Activated effector memory CD4-positive, alpha-beta T cell treated with Interleukin-2 at 50 U/mL for 16 hours (primary cell): ENCODE measurements at places on chromosomes 5 and 9.

DNA sequence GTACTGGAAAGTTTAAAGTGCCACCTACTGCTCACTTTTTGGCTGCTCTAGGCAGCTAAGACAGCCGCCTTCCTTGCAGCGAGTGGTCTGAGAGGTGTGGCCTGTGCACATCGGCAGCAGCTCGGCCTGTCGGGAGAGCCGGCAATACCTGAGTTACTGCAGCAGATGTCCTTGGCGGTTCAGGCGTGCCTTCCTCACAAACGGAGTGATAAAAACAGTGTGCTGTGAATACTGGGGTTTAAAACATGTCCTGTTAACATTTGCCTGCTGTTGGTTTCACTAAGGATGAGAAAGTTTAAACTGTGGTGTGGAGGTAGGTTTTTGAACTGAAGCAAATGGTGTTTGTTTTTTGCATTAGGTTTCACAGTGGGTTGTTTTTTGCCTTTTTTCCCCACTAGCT lies 12.9 kb downstream of the TRAF2 start:
- no peak for DNase-seq

GRCh38 chr5:14410068-14410393 lies 171.6 kb upstream of the OTULINL start:
- no peak for DNase-seq

GRCh38 chr9:125477089-125477544 lies 215.5 kb downstream of the GAPVD1 start:
- DNase-seq, result no peak

GRCh38 chr9:84949258-84949657 lies 279.7 kb downstream of the NTRK2 start:
- DNase-seq, result no peak

- DNase-seq, result no peak
Observed at GRCh38 chr5:97478483-97478882, 295.4 kb upstream of the RIOK2 start.

GRCh38 chr9:35258660-35259474 lies 97.1 kb downstream of the UNC13B start:
- DNase-seq, result peak; percentile 12

- no peak for DNase-seq
Observed at GRCh38 chr9:121434969-121435368, 64.7 kb downstream of the GGTA1 start.

DNA sequence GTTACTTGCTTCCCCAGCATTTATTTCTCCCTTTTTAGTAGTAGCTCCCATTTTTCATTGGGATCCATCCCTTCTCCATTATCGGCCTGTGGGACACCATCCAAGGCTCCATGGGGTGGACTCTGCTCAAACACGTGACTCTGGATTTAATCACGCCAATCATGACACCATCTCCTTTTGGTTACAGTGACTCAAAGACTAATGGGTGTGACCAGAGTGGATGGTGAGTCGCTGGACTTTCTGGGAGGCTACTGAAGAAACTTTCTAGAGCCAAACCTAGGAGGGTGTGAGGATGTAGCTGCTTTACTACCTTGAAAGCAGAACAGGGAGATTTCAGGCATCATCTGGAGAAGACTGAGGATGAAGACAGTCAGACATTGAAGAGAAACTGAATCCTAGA lies 93.1 kb downstream of the PJA2 start:
- DNase-seq, result no peak

GRCh38 chr5:68630354-68630753 lies 414.8 kb downstream of the PIK3R1 start:
- DNase-seq, result no peak

DNA sequence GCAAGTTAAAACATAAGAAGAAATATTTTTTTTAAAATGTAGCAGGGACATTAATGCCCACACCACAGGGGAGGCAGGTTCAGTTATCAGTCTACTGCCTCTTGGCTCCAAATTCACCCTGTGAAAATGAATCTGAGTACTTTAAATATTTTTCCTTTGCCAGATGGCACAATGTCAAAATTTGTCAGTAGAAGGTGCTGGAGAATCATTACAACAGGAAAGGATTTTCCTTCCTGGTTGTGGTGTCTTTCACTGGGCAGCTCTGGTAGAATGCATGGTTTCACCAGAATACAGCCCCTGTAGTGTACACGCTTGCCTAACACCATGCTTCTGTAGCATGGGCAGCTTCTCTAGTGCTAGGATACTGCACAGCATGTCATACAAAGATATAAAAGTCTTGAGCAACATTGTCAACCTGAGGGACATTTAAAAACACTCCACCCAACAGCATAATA lies 9.7 kb upstream of the SREK1 start:
- no peak for DNase-seq

- DNase-seq, result no peak
Observed at GRCh38 chr5:135244620-135245021, 154.4 kb downstream of the MACROH2A1 start.

- no peak for DNase-seq
Observed at GRCh38 chr9:84024041-84024575, 43.5 kb downstream of the RMI1 start.

- DNase-seq, result no peak
Observed at GRCh38 chr5:145340099-145340498, 495.0 kb downstream of the PRELID2 start.

- no peak for DNase-seq
Observed at GRCh38 chr5:168176251-168176650, 115.2 kb upstream of the WWC1 start.

DNA sequence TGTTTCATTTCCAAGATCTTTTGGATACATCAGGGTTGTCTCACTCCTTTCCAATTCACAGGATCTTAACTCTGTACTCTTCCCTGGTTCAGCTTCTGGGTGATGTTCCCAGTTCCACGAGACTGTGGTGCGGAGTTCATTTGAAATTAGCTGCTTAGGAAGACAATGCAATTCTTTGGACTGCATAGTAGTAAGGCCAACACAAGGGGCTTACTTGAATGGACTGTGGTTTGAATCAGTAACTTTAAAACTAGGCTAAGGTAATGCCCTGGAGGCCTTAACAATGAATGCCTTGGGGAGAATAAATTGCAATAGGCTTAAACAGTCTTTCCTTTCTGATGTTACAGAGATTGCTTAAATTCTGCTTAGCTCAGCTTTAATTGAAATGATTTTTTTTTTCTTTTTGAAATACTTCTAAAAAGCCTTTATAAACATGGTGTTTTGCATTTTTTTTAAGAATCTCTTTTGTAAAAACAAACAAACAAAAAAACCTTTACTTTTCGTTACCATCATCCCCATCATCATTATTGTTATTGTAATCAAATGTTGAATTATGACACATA lies 133.8 kb upstream of the MEF2C start:
- DNase-seq, result no peak

DNA sequence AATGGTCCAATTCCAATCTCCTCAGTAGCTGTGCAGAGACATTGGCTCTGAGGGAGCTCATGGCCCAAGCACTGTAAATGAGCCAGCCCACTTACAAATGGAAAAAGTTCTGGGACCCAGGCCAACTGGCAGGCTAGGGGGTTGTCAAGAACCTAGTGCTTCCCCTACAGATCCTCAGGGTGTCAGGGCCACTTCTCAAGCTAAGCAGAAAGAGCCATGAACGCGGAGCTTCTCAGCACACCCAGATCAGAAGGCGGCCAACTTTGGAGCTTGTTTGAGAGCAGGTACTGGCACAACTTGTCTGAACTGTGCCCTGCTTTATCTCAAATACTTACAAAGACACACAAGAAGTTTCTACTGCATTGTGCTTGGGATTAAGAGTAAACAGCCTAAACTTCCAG lies 17.5 kb downstream of the TLE1 start:
- no peak for DNase-seq

DNA sequence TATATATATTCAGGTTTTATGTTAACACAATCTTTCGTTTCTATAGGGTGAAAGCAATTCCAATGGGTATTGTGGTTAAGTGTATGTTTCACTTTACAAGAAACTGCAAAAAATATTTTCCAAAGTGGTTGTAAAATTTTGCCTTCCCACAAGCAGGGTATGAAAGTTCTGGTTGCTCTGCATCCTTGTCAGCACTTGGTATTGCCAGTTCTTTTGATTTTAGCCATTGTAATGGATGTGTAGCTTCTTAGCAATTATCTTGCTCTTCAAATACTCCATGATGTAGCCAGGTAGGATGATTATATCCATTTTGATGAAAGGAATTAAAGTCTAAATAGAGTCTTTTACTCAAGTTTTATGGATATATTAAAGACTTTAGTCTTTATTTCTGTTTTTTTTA lies 9.1 kb upstream of the ADAM19 start:
- no peak for DNase-seq

DNA sequence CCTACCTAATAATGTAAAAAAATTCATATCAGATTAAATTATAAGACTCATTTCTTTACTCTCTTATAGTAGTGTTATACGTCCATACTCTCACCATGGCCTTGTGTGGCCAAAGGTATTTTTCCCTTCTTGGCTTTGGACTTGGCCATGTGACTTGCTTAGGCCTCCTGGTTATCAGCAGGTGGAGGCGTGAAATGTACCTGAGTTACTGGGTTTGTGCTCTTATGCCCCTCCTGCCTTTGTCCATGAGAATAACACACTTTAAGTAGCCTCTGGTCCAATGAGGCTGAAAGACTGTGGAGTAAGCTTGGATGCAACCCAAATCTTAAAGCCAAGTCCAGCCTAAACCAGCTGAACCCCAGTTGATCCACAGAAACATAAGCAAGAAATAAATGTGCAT lies 68.7 kb downstream of the RETREG1 start:
- no peak for DNase-seq

- no peak for DNase-seq
Observed at GRCh38 chr9:89484475-89485404, 13.2 kb downstream of the SEMA4D start.

DNA sequence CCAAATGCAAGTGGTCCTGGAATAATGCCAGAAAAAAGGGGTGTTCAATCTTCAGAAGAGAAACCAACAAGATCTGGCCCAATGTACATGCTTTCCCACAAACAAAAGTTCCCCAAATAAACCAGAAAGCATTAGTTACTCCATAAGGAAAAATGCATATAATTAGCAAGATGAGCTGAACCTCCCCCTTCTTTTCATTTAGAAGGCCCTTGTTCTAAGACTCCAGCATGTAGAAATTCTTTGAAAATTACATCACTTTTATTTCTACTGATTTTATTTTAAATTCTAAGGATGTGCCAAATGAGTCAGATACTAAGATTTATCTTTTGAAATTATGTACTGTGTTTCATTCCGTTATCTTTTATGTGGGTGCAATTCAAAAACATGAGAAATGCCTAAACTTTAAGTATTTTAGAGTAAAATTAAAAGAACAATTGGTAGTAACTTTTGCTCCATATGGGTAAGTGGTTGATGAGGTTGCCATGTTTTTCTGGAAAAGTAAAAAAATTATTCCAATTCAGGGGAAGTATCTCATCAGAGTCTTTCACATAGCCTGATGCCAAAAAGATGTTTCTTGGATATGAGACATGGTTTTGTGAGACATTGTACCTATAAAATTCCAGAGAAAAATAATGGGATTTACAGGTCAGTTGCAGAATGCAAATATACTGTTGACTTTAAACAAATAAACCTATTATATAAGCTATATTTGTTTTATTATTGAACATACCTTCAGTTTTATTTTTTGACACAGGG lies 106.5 kb upstream of the CCDC112 start:
- no peak for DNase-seq

- no peak for DNase-seq
Observed at GRCh38 chr9:105093685-105094084, 150.8 kb upstream of the SLC44A1 start.

DNA sequence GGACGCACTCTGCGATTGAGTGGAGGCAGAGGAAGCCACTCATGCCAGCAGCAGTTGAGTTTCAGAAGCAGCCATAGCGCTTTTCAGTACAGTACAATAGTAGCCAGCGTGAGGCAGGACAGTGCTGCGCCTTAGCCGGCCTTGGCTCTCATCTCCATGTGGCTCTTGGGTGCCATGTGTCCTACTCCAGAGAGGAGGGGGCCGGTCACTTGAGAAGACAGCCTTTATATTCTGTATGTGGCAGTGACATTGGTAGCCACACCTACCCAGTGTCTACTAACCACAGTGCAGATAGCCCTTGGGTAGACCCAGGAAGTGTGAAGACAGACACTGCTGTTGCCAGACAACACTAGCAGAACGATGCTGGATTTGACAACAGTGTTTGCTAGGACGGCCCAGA lies 42.3 kb downstream of the FAM78A start:
- no peak for DNase-seq

GRCh38 chr9:129806061-129806460 lies 3.1 kb downstream of the TOR1B start:
- no peak for DNase-seq

- no peak for DNase-seq
Observed at GRCh38 chr5:150413176-150413901, 629 bp upstream of the CD74 start.

- no peak for DNase-seq
Observed at GRCh38 chr5:86143837-86144236, 473.9 kb upstream of the COX7C start.

DNA sequence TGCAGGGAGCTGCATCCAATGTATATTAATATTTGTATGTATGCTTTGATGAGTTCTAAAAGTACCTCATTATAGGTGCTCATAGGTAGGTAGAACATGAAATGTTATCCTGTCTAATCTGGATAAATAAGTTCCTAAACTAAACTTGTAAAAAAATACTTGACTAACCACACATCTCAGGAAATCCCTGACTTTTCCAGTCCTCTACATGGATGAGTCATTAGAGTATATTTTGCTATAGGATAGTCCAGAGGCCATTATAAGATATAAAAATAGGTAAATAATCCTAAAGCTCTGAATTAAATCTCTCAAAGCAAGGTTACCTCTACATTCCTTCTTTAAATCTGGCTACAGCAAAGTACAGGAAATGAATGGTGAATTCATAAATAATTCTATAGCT lies 404.3 kb downstream of the RAB3C start:
- DNase-seq, result no peak

GRCh38 chr5:172504701-172505402 lies 50.5 kb upstream of the SH3PXD2B start:
- no peak for DNase-seq

GRCh38 chr9:130487500-130487899 lies 42.7 kb downstream of the ASS1 start:
- DNase-seq, result no peak

GRCh38 chr9:128094166-128094949 lies 26.3 kb downstream of the SLC25A25 start:
- DNase-seq, result peak; percentile 39
